ENCODE measurements at places on chromosomes 6 and 20. TPM values are rescaled to one million over a fixed set of nuclear protein-coding genes. Genes with fewer than 3 reads are reported as not detected.
A peak's percentile ranks its signal among the peaks of the same experiment; 100 is the strongest.

DNA sequence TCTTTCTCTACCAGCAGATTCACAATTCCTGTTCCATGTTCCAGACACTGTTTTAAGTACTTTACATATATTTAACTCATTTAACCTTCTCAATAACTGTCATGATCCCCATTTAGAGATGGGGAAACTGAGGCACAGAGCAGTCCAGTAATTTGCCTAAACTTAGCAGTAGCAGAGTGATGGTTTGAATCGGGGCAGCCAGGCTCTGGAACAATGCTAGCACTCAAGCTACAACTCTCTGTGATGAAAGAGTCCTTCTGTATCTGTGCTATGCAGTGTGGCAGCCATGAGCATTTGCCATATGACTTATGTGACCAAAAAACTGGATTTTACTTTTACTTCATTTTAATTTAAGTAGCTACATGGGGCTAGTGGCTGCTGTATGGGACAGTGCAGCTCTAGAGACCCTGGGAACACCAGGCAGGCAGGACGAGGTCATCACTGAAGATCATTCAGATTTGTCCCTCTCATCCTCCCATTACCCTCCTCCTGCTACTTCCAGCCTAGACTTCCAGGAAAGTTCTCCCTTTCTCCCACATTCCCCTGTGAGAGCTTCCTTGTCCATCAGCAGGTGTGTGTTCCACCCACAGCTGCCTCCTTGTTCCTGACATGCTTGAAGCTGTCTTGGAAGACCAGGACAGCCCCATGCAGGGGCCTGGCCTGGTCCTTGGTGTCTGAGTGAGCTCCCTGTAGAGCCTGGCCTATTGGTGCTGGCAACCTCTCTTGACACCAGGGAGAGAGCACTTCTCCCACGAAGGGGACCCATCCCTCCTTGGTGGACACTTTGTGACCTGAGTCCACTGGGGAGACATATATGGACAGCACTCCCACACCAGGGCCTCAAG lies 157.0 kb downstream of the MRPL14 start:
- no peak for DNase-seq
- no peaks in the 10 kb centered on the region for H3K36me3 ChIP-seq
- H3K4me1 ChIP-seq = peaks cover 43% of the 10 kb centered on the region
- peaks cover 4% of the 10 kb centered on the region for H3K27me3 ChIP-seq
- no peak overlapping the region for H3K27ac ChIP-seq

DNA sequence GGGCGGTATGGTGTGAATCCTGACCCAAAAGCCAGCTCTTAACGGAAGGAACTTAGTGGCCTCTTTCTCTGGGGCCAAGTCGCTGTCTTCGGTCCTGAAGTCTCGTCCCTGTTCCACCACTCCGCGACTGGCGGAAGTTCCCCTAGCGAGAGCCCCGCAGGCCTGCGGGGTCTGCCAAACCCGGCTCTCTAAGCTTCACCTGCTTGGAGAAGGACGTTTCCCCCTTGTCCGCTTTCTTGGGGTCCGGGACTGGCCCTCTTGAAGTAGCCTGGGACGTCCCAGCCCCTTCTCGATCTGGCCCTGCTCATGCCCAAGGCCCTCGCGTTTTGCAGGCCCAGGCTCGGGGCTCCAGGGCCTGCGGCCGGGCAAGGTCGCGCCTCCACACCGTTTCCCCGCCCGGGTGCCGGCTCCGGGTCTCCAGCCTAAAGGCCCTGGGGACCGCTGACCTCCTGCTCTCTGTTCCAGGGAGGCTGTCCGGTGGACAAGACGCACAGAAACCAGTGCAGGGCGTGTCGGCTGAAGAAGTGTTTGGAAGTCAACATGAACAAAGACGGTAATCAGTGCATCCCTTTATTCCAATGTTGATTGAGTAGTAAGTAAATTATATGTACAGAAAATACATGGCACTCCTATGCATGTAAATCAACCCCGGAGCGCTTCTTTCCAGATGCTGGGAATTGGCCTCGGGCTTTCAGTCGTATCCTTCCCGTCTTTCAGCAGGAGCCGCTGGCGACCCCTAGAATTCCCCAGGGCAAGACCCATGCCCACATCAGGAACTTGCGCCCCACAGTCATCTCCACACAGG lies 8.8 kb downstream of the NR2E1 start:
- peaks cover 25% of the 10 kb centered on the region for H3K4me1 ChIP-seq
- no peak for DNase-seq
- no peak overlapping the region for H3K4me3 ChIP-seq
- H3K27me3 ChIP-seq = peaks cover 85% of the 10 kb centered on the region

GRCh38 chr6:127352524-127352923 lies 9.1 kb upstream of the ECHDC1 start:
- H3K36me3 ChIP-seq = peaks cover 6% of the 10 kb centered on the region
- DNase-seq = no peak
- no peak overlapping the region for H3K27ac ChIP-seq
- no peaks in the 10 kb centered on the region for H3K4me1 ChIP-seq
- H3K4me3 ChIP-seq = no peak overlapping the region
- no peaks in the 10 kb centered on the region for H3K27me3 ChIP-seq

DNA sequence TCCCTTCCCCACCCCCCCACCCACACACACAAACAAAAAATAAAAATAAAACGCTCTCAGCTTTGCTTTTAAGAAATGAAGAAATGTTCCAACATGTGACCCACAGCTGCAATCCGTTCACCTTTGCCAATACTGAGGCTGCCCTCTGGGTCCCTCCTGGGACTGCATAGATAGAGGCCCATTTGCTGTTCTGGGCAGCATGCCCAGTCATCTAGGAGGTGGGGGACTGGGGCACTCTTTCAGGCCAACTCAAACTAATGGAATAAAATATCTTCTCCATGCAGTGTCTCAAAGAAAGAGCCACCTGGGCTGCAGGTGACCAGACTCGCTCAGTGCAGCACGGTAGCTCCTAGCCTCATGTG lies 79.9 kb downstream of the SLC22A3 start:
- H3K4me3 ChIP-seq = no peak overlapping the region
- H3K4me1 ChIP-seq = peaks cover 30% of the 10 kb centered on the region
- no peaks in the 10 kb centered on the region for H3K36me3 ChIP-seq

GRCh38 chr6:3581469-3581868 lies 124.6 kb upstream of the SLC22A23 start:
- DNase-seq = no peak
- H3K4me3 ChIP-seq = no peak overlapping the region
- H3K27ac ChIP-seq = no peak overlapping the region
- peaks cover 6% of the 10 kb centered on the region for H3K4me1 ChIP-seq

DNA sequence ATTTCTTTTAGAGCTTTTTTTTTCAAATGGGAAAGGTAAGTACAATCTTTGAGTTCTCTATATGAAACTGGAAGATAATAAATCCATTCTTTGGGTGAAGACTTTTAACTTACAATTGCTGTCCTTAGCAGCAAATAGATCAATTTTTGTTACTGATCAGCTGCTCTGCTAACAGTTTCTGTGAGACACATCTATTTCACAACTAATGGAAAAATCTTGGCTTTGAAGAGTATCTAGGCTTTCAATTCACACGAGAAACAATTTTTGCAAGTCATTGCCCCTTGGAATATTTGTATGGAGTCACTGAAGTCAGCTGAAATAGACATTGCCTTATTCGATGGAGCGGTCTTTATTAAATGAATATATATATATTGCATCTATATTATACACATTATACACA lies 20.5 kb upstream of the ARG1 start:
- H3K36me3 ChIP-seq = no peaks in the 10 kb centered on the region
- no peak overlapping the region for H3K27ac ChIP-seq
- no peak overlapping the region for H3K4me3 ChIP-seq
- H3K4me1 ChIP-seq = no peaks in the 10 kb centered on the region

GRCh38 chr6:16239798-16240123 lies 1.4 kb downstream of the GMPR start:
- H3K36me3 ChIP-seq = no peaks in the 10 kb centered on the region
- no peak for DNase-seq
- H3K4me1 ChIP-seq = peaks cover 69% of the 10 kb centered on the region
- peak overlapping the region; percentile 84 for H3K4me3 ChIP-seq
- H3K27ac ChIP-seq = peak overlapping the region; percentile 88

Gene C20orf141
- total RNA-seq = not detected

GRCh38 chr6:163529605-163530004 lies 115.1 kb downstream of the QKI start:
- no peak overlapping the region for H3K4me3 ChIP-seq
- no peaks in the 10 kb centered on the region for H3K27me3 ChIP-seq

DNA sequence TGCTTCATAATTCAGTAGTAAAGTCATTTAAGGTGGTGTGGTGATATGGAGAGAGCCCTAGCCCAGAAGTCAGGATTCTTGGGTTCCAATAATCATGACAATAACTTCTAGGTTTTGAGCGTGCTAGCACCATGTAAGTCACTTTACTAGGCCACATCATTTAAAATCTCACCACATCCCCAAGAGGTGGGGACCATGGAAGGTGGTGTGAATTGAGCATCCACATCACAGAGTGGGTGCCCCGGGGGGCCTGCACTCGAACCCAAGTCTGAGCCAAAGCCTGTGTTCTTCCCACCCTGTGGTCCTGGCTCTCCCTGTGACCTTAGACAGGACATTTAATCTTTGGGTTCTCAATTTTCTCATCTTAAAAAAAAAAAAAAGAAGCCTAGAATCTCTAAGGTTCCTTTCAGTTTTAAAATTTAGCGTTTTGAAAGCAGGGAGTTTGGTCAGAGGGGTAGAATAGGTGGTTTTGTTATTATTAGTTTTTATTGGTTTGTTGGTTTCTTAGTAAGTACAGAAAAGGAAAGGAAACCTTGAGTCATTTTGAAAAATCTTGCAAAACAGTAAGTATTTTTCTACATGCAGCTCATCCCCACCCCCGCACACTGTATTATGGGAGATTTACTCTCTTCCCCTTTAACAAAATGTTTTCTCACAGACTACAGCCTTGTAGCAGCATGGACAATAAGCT lies 26.4 kb downstream of the ARMC2 start:
- H3K36me3 ChIP-seq = peaks cover 9% of the 10 kb centered on the region
- H3K4me3 ChIP-seq = no peak overlapping the region
- peaks cover 47% of the 10 kb centered on the region for H3K4me1 ChIP-seq
- H3K27me3 ChIP-seq = no peaks in the 10 kb centered on the region
- DNase-seq = no peak

DNA sequence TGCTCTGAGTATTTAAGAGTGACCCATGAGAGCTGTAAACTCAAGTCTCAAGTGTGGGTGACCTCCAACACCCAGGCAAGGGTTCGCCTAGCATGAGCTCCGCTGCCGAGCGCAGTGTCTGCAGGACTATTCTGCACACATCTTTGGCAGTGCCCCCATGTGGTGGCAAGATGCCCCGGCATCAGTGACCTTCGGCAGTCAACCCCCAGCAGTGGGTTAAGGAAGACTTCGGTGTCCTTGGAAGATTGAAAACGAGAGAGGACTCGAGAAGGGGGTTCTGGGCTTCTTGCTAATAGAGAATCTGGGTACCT lies 43.1 kb downstream of the RBM38 start:
- H3K4me3 ChIP-seq = no peak overlapping the region
- H3K27me3 ChIP-seq = peaks cover 4% of the 10 kb centered on the region
- no peak overlapping the region for H3K27ac ChIP-seq
- no peak for DNase-seq

DNA sequence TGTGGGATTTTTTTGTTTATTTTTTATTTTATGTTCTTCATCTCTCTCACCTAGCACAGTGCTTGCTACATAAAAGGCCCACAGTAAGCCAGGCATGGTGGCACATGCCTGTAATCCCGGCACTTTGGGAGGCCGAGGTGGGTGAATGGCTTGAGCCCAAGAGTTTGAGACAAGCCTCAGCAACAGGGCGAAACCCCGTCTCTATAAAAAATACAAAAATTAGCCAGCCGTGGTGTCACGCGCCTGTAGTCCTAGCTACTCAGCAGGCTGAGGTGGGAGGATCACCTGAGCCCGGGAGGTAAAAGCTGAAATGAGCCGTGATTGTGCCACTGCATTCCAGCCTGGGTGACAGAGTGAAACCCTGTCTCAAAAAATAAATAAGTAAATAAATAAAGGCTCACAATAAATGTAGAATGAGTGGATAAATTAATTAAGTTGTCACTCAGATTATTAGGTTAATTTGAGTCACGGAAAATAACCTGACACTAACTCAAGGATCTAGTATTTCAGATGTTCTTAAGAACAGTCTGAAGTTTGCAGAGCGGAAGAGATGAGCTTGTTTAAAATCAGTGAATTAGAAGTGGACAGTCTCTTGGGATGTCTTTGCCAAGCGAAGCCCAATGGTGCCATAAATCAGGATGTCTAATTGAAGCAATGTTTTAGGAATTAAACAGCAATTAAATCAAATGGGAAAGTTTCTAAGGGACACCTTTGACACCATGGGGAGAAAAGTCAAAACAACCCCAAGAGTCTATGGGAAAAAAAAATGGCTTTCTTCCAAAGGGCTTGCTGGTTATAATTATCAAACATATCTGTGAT lies 214.4 kb downstream of the ZNF217 start:
- H3K36me3 ChIP-seq = no peaks in the 10 kb centered on the region
- no peak for DNase-seq
- H3K27me3 ChIP-seq = peaks cover 8% of the 10 kb centered on the region
- no peak overlapping the region for H3K27ac ChIP-seq
- H3K4me3 ChIP-seq = no peak overlapping the region

Gene PSMB9
- total RNA-seq = 0.90 TPM

GRCh38 chr6:167089243-167090142 lies 33.4 kb upstream of the CCR6 start:
- no peak overlapping the region for H3K27ac ChIP-seq
- peaks cover 3% of the 10 kb centered on the region for H3K27me3 ChIP-seq
- H3K4me1 ChIP-seq = peaks cover 4% of the 10 kb centered on the region
- no peak overlapping the region for H3K4me3 ChIP-seq
- peaks cover 2% of the 10 kb centered on the region for H3K36me3 ChIP-seq
- DNase-seq = no peak

- H3K4me1 ChIP-seq = peaks cover 44% of the 10 kb centered on the region
- H3K36me3 ChIP-seq = no peaks in the 10 kb centered on the region
- DNase-seq = no peak
- no peaks in the 10 kb centered on the region for H3K27me3 ChIP-seq
- peak overlapping the region; percentile 87 for H3K27ac ChIP-seq
Observed at GRCh38 chr6:5190507-5190906, 70.2 kb downstream of the LYRM4 start.

DNA sequence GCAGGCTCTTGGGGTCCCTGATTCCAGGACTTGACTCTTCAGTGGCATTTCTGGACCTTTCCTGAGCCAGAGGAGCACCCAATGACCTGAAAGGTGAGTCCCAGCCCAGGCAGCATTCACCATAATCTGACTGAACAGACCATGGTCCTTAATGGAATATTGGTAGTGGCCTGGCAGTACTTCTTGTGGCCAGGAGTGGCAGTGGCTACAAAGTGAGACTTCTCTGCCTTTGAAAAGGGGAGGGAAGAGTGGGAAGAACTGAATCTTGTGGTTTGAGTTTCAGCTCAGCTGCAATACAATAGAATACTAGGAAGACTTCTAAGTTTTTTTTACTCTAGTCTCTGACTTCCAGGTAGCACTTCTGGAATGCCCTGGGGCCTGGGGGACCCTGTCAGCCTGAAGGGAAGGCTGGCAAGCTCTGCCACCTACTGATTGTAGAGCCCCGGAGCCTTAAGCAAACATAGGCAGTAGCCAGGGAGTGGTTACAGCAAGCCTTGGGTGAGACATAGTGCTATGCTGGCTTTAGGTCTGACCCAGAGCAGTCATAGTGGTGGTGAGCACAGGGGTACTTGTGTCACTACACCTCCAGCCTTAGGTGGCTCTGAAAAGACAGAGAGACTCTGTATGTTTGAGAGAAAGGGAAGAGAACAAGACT lies 674.2 kb upstream of the MANEA start:
- H3K27me3 ChIP-seq = peaks cover 13% of the 10 kb centered on the region
- no peaks in the 10 kb centered on the region for H3K4me1 ChIP-seq
- DNase-seq = peak; percentile 38
- no peaks in the 10 kb centered on the region for H3K36me3 ChIP-seq
- H3K4me3 ChIP-seq = no peak overlapping the region
- no peak overlapping the region for H3K27ac ChIP-seq

All from chondrocyte (in vitro differentiated cells).